Activated CD4-positive, alpha-beta T cell treated with anti-CD3 and anti-CD28 coated beads, Interleukin-2, amount 10 ng/mL, durations not matched to agents 24 days and 14 days (primary cell): ENCODE measurements at places on chromosomes 13 and 19.

GRCh38 chr13:43305416-43305815 lies 282.0 kb downstream of the DNAJC15 start:
- no peak for DNase-seq

- no peak for DNase-seq
These were observed 24.8 kb downstream of the SIAH3 start for GRCh38 chr13:45826731-45827130.

- DNase-seq = peak; percentile 85
These were observed 21.4 kb downstream of the LCP1 start for GRCh38 chr13:46160471-46161066.

GRCh38 chr19:18515959-18516358 lies 5.9 kb downstream of the ELL start:
- no peak for DNase-seq

- DNase-seq = no peak
These were observed 15.2 kb downstream of the COL4A2 start for GRCh38 chr13:110322126-110322827.

GRCh38 chr13:86409466-86410241 lies 610.4 kb upstream of the SLITRK6 start:
- no peak for DNase-seq

DNA sequence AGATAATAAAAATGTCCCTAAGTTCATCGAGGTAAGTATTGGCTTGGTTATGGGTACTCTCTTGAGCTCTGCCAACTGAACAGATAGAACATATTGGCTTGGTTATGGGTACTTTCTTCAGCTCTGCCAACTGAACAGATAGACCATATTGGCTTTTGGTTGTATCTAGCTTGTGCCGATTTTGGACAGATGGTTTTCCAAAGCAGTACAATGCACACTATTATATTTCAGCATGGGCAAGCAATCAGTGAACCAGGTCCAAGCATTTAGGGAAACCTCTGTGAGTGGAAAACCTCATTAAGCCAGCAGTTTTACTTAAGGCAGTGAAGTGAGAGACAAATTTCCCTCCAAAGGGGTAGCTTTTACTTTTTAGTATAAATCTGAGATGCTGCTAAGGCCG lies 1440.5 kb upstream of the SPRY2 start:
- DNase-seq = no peak

DNA sequence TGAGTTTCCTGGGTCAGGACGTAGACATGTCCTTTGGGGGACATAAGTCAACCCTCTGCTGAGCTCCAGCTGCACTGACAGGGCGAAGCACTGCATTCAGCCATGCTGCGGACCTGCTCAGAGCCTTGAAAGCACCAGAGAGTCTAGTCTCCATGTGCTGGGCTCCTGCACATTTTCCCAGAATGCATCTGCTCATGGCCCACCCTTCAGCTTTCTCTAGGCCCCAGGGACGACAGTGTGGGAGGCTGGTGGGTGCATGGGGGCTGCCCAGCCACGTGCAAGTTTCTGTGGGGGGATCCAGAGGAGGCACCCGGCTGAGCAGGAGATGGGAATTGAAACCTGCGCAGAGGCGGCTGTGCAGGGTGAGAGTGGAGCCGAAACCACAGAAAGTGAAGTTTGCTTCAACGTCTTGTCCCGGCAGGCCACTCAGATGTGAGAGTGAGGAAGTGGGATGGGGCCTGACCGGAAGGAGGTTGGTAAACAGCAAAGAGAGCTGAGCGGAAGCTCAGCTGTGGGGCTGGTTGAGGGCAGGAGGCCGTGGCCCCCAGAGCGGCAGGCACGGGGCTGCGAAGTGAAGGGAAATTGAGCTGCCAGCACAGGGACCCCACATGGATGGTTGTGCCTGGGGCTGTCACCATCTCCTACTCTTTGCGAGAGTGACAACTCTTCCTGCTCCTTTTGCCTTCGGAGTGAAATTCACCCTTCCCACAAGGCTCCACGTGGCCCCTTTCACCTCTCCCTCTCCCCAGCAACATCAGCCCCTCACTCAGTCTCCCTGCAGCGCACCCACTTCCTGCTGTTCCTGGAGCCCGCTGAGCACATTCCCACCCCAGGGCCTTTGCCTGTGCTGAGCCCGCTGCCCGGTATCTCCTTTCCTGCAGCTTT lies 11.8 kb downstream of the PGLS start:
- DNase-seq = peak; percentile 88

GRCh38 chr13:106597186-106597585 lies 29.2 kb upstream of the ARGLU1 start:
- no peak for DNase-seq

GRCh38 chr19:48735031-48735615 lies 5.3 kb downstream of the RASIP1 start:
- DNase-seq = no peak

DNA sequence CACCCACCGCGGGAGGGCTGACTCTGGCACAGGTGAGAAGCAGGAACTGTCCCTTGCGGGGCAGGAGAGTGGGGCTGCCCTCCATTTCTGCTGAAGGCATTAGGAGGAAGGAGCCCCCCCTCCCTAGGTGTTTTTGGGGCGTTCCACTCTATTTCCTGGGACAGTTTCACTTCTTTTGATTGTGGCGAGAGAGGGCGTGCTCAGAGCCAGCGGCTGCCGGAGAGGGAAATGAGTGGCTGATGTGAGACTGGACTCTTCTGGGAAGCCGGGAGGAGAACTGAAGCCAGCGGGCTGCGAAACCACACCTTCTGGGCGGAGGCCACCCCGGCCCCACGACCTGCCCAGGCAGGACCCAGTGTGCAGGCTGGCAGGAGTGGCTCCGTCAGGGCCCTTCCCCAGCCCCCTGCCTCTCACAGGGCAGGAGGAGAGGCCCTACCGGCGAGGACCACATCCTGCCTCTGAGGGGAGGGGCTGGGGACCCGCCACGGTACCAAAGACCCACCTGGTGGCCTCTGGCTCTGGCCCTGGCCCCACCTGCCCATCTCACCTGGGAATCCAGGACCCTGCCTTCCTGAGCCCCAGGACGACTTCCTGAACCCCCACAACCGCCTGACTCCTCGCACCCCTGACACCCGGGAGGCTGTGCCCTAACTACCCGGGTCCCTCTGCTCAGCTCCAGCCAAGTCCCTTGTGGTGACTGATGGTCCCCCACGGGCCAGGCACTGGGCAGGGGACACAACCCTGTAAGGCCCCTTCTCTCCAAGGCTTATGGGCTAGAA lies 25.9 kb downstream of the MPND start:
- peak; percentile 96 for DNase-seq

GRCh38 chr13:46378411-46378810 lies 8.6 kb downstream of the RUBCNL start:
- DNase-seq = no peak

GRCh38 chr13:23794267-23795161 lies 94.7 kb downstream of the MIPEP start:
- no peak for DNase-seq

GRCh38 chr13:76917095-76917494 lies 30.9 kb upstream of the KCTD12 start:
- DNase-seq = no peak

DNA sequence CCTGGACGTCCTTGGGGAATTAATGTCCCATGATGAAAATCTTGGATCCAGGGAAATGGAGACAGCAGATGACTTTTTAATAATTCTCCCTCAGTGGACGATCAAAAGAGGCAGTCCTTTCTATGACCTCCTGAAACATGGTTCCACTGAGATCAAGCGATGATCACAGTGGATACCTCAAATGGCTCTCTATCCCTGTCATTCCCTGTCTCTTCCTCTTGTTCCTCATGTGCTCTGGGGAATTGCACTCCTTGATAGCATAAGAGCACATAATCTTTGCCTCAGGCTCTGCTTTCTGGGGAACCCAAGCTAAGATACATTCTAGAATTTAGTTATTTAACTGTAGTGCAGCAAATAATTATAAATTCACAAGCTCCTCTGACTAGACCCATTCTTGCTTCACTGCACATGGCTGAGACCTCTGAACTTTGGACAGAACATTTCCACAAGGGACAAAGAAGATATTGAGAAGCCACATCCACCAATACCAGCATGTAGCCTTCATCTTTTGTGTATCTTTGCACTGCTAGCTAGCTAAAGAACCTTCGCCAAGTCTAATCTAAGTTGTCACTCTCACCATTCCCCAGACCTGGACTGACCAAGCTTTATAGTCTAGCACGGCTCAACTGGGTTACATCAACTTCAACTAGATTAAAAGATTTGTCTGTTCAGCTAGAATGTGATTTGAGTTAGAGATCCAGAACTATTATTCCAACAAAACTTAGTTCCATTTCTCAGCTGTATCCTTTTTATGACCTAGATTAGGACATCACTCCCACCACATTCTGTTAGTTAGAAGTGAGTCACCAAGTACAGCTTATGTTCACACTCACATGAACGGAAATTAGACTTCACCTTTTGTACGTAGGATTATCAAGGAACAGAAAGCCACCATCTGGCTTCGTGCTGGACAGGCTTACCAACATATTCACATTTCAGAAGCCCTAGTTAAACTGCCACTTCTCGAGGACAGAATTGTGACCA lies 142.7 kb downstream of the SUCLA2 start:
- no peak for DNase-seq

- DNase-seq = no peak
These were observed 187.9 kb upstream of the TSHZ3 start for GRCh38 chr19:31537136-31537535.

DNA sequence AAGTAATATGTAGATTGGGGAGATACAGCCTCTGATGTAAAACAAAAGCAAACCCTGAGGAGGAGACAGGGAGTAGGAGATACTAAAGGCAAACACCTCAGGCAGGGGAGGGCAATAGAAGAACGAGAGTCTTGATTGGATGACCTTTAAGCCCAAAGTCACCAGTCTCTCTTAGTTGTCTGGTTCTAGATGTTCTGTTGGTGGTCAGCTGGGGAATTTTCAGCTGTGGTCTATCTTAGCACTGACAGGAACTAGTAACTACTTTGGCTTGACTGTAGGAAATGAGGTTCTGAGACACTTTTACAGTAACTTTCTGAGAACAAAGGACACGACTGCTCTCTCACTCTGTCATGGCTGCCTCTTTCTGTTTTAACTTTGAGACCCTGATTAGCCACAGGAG lies 290.7 kb upstream of the MIR17HG start:
- no peak for DNase-seq

- DNase-seq = no peak
These were observed 988.0 kb downstream of the PCDH17 start for GRCh38 chr13:58619396-58620113.

DNA sequence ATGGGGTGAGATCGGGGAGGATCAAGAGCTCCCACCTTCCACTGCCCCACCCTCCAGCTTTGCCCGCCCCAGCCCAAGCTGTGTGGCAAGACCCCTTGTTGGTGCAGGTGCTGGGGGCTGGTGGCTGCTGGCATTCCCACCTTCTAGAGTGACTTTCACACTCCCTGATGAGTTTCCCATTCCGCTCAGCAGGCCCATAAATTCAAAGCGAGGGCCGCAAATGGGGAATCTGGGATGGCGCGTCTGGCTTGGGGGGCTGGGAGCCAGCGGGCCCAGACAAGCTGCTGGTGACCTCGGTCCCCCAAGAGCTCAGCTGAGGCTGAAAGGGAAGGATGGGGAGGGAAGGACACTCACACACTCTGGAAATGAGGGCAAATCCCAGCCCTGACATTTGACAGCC lies 110.3 kb downstream of the GADD45B start:
- no peak for DNase-seq

DNA sequence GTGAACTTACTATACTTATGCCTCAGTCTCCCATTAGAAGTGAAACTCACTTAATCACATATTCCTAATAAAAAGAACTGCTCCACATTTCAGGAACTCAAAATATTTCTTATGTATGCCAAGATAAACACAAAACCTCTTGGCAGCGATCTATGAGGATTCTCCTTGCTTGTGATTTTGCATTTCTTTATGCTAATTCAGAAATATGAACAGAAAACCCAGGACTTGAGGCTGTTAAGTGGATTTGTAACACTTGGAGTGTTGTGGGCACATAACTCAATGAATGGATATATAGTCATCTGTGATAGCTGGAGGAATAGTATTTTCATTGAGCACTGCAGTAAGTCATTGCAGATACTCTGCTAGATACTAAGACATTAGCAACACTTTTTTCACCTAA lies 5.6 kb upstream of the KATNAL1 start:
- no peak for DNase-seq

DNA sequence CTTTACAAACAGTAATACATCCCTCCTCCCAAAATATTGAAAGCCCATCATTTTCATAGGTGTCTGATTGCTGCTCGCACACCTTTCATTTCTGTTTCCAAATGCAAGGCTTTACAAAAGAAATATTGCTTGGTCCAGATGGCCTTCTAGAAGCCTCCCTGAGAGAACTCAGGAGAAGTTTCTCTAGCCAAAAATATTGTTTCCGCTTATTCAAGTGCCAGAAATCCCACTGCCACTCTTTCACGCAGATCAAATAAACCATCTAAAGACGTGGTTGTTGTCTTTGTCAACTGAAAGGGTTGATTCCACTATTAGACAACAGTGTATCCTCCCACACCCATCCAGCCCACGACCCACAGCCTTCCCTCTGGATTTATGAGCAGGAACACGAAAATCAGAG lies 96.2 kb downstream of the ZIC5 start:
- no peak for DNase-seq

DNA sequence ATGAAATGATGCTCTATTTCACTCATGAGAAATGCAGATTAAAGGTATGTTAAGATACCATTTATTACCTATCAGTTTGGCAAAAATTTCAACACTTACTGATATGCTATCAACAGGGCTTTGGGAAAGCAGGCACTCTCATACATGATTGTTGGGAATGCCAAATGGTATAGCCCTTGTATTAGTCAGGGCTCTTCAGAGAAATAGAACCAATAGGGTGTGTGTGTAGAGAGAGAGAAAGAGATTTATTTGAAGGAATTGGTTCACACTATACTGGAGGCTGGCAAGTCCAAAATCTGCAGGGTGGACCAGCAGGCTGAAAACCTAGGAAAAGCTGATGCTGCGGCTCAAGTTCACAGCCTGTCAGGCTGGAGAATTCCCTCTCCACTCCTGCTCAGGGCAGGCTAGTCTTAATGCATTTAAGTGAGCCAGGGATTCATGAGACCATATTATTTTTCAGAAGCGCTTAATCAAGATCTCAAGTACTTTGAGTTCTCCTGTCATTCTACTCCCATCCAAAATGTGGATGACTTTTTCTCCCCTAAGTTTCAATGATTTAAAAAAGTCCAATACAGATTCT lies 72.4 kb downstream of the NHLRC3 start:
- DNase-seq = no peak

- peak; percentile 79 for DNase-seq
These were observed 3.9 kb downstream of the SIAH3 start for GRCh38 chr13:45847554-45848224.

GRCh38 chr19:41535029-41535622 lies 40.8 kb upstream of the CEACAM21 start:
- peak; percentile 74 for DNase-seq

GRCh38 chr13:48403913-48404312 lies 9.0 kb downstream of the LPAR6 start:
- no peak for DNase-seq

- peak; percentile 98 for DNase-seq
These were observed at the start of gene POMP for GRCh38 chr13:28658796-28659620. Gene POMP (plus strand): TSS chr13:28659130. CDS start chr13:28659185, 55 bp downstream.

DNA sequence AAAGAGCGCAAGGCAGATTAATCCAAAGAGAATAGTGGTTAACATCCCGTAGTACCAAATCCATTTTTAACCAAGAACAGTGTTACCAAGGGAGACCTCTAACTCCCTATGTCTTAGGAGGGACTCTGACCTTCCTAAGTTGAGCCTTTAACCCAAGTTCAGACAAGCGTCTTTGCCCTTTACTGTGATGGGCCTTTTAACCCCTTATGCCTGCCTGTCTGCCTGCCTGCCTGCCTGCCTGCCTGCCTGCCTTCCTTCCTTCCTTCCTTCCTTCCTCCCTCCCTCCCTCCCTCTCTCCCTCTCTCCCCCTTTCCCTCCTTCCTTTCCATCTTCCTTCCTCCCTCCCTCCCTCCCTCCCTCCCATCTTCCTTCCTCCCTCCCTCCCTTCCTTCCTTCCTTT lies 32.6 kb downstream of the CEACAM1 start:
- DNase-seq = no peak

GRCh38 chr19:7159105-7159933 lies 89.8 kb downstream of the ZNF557 start:
- no peak for DNase-seq
